T-helper 9 cell (primary cell): ENCODE measurements at places on chromosomes 3 and 15.

DNA sequence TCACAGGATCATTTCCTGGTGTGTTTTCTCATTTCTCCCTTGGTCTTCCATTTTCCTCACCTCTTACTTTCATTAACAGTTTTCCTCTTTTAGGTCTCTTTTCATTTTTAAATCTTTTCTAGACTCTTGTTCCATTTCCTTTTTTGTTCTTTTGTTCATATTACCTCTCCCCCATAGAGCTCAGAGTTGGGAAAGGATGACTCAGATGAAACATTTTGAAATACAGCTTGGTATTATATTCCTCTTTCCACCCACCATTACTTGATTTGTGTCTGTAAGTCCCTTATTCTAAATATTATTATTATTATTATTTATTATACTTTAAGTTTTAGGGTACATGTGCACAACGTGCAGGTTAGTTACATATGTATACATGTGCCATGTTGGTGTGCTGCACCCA is 153.1 kb downstream of the VGLL3 start:
- no peak for DNase-seq

DNA sequence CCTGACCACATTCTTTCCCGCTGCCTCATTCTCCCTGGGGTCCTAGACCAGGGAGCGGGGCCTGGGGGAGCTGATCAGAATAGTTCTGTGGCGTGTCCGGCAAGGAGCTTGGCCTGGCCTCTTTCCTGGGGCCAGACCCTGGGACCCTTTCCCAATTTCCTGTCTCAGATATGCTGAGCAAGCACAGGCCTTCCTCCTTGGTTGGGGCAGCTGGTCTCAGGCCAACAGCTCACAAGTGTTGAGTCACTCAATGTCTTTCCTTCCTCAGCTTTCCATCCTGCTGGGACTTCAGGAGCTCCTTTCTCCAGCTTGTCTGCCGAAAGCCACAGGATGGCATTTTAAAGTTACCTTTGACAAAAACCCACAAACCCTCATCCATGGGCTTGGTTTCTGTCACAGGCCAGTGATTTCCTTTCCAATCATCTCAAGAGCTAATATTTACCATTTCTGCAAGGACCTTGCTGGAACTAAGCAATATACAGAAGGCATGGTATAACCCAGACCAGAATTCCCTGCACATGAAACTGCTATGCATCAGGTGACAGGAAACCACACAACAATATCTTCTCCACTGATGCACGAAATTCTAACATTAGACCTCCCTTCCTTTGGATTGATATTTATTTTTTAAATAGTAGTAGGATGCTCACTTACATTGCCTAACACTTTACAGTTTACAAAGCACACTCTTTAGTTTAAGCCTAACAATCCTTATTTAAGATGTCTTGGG is 19.5 kb upstream of the TIMP4 start:
- no peak for DNase-seq

- no peak for DNase-seq
These were observed 82.2 kb downstream of the RORA start for GRCh38 chr15:61146931-61147230.

- peak; percentile 58 for DNase-seq
These were observed 8.3 kb downstream of the PSTPIP1 start for GRCh38 chr15:77002954-77003912.

DNA sequence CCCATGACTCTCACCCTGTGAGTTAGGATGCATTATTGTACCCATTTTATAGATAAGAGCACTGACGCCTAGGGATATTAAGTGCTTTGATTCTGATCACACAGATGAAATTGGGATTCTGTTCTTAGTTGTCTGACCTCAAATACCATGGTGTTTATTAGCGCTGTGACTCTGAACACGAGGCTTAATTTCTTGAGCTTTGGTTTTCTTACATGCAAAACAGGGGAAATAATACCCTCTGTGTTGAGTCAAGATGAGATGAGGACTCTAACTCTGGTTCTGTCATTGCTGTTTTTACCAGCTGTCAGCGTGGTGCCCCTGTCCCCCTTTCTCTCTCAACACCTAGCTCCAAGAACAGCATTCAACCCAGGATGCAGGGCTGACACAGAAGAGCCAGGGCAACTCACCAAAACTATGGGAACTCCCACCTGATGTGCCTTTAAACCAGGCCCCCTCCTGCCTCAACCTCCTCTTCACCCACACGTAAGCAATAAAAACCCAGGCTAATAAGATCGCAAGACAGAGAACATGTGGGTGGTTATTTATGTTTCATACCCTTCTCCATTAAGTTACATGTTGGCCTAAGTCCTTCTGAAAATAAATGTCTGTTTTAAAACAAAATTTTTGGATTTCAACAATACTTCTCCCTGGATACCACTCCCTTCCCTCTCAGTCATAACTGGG is 100.1 kb upstream of the SPATA12 start:
- no peak for DNase-seq

GRCh38 chr3:256501-256900 is 59.9 kb downstream of the CHL1 start:
- DNase-seq: no peak

DNA sequence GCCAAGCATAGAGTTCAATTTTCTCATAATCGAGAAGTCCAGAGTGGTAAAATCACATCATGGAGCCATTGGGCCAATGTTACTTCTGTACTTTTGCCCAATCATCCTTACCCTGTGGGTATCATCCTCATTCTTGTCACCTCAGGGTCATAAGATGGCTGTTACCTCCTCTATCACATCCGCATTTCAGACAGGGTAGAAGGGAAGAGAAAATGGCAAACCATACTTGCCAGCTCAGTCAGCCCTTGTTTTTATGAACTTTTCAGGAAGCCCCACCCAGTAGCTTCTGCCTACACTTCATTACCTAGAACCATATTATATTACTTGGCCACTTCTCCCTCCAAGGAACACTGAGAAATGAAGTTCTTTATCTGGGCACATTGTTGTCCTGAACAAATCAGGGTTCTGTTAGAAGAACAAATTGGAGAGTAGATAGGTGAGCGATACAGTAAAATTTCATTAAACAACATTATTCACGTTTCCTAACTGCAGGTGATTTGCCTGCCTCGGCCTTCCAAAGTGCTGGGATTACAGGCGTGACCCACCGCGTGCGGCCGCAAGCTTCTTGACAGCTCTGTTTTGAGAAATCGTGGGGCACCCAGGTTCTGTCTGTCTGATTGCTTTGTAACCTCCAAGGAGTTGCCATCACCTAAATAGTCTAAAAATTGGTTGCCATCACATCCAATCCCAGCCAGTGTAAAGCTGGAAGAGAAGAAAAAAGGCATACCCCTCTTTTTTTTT is 34.5 kb upstream of the RPN1 start:
- no peak for DNase-seq

- no peak for DNase-seq
These were observed 273.7 kb downstream of the RBMS3 start for GRCh38 chr3:29554566-29554965.

DNA sequence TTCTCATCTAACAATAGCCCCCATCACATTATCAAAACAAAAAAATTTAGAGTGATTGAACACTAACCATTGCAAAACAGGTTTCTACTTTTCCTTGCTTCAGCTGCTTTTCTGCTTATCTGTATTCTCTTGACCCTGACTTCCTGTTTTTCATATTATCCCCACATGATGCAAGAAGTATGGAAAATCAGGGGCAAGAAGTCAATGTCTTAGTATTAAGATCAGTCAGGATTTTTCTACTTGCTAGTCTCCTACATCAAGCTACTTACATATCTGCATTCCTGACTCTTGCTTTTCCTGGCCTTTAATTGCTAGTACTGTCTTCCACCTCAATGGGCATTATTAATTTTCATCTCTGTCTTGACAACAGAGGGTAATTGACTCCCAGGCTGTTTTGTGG is 300.2 kb downstream of the OTOL1 start:
- DNase-seq: no peak

DNA sequence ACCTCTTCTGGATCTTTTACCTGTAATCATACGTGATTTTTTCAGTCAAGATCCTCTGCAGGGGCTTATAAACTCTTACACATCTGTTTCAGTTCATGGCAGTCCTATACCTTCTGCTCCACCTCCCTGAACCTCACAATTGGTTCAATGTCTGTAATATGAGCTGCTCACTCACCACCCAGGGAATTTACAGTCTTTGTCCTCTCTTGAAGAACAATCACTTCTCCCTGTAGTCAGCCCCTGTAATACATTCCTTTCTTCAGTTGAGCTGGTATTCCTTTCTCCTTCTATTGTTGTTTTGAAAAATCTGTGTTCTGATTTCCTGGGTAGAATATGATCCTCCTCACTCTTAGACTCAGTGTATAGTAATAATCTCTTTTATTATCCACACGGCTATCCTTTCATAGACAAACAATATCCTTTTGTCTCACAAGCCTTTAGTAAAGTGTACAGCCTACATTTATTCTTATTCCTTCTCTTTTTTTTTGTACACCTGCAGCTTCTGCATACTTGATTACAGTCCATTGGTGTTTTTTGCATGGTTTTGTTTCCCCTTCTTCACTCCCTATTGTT is 101.8 kb downstream of the NECTIN3 start:
- no peak for DNase-seq

GRCh38 chr3:43473737-43474136 is 148.1 kb downstream of the ANO10 start:
- DNase-seq: no peak

- no peak for DNase-seq
These were observed 292.9 kb upstream of the GADL1 start for GRCh38 chr3:31187380-31187779.

- no peak for DNase-seq
These were observed 151.4 kb downstream of the WNT7A start for GRCh38 chr3:13728487-13728886.

DNA sequence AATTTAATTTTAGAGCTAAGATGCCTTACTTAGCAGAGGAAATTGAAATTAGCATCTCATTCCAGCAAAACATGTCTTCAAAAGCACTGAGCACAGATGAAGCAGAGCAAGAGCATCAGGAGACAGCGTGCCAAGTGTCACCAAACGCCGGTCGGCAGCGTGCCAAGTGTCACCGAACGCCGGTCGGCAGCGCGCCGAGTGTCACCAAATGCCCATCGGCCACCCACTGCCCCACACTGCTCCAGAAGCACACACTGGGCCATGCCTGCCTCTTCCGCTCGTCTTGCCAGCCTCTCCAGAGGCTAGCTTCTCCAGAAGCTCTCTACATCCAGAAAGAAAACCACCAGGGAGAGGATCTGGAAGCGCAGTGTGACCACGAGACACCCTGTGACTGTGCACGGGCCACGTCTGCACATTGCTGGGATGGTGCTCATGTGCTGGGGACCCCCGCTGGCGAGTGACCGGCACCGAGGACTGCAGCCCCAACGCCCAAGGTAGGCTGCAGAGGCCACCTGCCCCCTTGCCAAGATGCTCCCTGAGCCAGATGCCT is 37.8 kb downstream of the CYFIP1 start:
- DNase-seq: no peak

GRCh38 chr3:44993471-44994205 is 17.6 kb downstream of the EXOSC7 start:
- DNase-seq: no peak

- no peak for DNase-seq
These were observed 28.7 kb upstream of the ARIH1 start for GRCh38 chr15:72445426-72445825.

DNA sequence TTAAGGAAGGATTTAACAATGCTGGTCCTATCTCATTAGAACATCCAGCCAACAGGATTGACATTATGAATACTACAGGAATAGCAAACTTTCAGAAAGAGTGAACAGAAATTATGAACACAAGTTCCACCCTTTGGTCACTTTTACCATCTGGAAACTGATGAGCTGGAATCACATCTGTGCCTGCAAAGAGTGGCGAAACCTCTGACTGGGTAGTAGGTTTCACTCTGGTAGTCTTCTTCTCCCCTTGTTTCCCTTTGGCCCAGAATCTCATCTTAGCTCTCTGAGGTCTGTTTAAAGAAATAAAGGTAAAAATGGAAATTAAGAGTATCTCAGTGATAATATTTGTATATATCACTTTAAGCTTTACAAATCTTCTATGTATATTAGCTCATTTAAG is 73.1 kb downstream of the NR2E3 start:
- DNase-seq: no peak

DNA sequence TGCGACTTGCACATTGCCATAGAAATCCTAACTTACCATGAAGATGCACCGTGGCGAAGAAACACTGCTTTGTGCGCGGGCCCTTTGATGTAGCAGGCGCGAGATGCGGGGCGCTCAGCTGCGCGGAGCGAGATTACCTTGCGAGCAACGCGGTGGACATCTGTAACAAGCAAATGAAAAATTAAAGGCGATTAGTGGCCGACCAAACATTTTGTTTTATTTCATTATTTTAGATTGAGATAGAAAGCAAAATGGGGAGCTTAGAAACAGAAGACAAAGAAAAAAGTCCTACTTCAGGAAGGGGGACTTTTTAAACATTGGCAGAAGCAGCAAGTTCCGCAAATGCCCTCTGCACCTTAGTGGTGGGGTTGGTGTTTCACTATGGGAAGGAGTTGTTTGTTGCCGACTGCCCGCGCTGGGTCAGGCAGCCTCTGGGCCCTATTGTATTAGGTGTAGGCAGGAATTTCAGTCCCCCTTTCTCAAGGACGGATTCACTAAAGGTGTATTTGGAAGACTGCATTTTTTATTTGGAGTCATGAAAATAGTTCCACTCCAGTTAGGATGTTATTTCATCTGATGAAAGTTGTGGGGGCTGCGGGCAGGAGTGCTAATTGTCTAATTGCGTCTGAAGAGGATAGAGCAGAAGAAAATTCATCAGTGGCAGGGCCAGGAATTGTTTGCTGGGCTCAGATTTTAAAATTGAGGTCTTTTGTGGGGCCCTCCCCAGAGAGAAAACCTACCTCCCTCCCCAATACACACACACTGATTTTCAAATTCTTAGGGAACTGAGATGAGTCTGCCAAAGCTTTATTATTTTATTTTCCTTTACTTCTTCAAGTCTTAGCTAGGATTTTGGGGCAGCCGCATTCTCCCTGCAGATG is 17.4 kb downstream of the ZIC4 start:
- DNase-seq: no peak

GRCh38 chr3:77931255-77932009 is 891.5 kb downstream of the ROBO2 start:
- no peak for DNase-seq

GRCh38 chr3:66075281-66075680 is 36.6 kb upstream of the MAGI1 start:
- DNase-seq: no peak

- no peak for DNase-seq
These were observed 106.3 kb upstream of the PRICKLE2 start for GRCh38 chr3:64331605-64332004.

GRCh38 chr3:18134386-18135059 is 290.6 kb downstream of the SATB1 start:
- DNase-seq: no peak

GRCh38 chr15:40282869-40283614 is at the start of gene ANKRD63:
Gene ANKRD63, minus strand, starts transcription at chr15:40283064. Its CDS starts 478 bp downstream, at chr15:40282586.
- DNase-seq: peak; percentile 29
